ENCODE measurements at places on chromosomes 5 and 9.

DNA sequence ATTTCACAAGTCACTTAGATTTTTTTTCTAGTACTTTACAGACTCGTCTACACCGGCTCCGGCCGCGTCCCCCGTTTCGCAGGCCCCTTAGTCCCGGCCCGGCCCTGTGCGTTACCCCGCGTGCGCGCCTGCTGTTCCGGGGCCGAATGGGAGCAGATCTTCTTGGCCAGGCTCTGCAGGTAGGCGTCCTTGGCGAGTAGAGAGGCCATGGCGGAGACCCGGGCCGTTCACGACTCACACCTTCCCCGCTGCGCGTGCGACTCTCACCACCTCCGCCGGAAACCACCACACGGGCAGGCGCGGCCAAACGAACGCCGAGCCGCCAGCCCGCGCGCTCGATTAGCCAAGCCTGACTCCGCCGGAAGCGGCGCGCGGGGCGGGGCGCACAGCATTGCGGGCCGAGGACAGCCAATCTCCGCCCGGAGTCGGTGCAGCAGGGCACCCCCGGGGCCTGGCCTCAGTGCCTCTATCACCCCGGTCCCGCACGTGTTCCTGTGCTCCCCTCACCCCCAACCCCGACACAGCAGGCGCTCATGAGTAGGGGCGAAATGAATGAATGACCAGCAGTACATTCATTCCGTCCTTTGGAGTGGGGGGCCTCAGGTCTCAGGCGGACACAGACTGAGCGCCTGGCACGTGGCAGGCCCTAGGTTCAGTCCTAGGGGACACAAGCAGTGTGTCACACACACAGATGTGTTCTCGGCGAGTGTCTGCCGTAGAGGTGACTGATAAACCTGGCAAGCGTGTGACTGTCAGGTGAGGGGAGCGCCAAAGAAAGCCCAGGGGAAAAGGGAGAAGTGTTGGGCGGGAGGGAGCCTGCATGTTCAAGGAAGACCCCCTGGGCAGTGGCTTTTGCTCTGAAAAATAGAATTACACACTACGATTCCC lies at the start of gene SURF6:
Gene SURF6, minus strand, starts transcription at position 265 of the 888 bp plus-strand sequence. Its CDS starts 56 bp downstream, at position 209.
- peak; percentile 76 for DNase-seq

GRCh38 chr9:127216210-127216887 lies 48.2 kb upstream of the GARNL3 start:
- no peak for DNase-seq

DNA sequence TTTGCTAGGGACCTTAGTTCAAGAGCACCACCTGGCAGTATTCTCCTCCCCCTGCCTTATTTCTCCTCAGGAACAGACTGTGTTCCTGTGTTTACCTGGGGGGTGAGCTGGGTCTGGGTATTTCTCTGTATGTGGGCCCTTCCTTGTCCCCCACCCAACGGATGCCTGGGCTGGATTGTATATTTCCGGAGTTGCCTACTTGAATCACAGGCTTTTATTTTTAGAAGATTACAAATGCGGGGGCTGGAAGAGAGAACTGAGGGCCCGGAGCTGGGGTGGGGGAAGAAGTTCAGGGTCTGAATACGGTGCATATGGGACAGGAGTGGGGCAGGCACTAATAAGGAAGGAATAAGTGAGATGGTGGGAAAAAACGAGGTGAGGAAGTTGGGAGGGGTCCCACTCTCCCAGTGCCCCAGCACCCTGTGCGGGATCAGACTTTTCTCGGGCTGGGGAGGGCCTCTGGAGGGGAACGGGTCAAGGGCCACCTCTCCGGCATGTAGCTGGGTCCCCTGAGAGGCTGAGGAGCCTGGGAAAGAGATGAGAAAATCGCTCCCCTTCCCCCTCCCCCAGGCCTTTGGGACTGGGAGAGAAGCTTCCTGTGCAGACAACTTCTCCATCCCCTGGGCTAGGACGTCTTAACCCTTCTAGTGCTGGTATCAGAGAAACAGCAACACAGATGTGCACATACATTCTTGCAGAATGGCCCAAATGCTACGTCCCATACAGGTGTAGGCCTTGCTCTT lies 42.1 kb downstream of the PCDH1 start:
- DNase-seq = no peak

- no peak for DNase-seq
Observed at GRCh38 chr5:54311176-54311677, 854 bp upstream of the ARL15 start.

DNA sequence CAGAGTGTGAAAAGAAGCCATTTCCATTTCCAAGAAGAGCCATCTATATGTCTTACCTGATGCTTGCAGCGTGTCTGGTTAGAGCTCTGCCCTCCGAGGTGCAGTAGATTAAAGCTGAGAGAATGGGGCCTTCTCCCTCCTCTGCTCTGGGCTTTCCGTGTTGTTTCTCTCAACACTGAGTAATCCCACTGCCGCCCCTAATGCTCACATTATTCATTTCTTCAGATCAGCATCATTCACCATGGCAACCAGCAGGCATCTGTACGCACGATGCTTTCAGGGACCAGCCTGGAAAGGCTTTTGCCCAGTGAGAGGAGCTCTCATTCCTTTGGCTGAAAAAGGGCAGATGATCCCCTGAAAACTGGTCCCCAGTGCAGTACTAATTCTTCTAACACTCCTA lies 79.6 kb downstream of the CYFIP2 start:
- DNase-seq = no peak

GRCh38 chr5:114857941-114858551 lies 311.7 kb downstream of the TRIM36 start:
- DNase-seq = no peak

DNA sequence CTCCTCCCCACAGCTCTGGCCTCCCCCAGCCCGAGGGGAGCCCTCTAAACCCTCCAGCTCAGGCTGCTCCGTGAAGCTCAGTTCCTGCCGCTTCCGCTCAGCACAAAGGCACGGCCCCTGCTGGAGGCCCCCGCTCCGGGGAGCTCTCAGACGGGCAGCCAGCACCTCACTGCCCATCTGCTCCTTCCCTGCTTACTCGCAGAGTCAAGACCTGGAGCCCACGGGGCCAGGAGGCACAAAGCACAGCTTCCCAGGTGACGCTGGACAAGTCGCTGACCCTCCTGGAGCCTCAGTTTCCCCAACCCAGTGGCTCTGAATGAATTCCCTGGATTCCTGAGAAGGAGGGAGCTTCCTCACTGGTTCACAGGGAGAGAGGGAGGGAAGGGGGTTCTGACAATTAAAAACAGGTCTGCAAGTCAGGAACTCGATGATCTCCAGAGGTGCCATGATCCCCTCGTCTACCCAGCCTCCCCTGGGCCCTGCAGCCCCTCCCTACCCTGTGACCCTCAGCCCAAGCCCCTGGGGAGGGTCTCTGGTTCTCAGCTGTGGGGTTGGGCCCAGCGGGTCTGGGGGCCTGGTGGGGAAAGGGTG lies 36.2 kb downstream of the VAV2 start:
- no peak for DNase-seq

- no peak for DNase-seq
Observed at GRCh38 chr5:61808909-61809308, 476.9 kb downstream of the ZSWIM6 start.

- no peak for DNase-seq
Observed at GRCh38 chr5:22722491-22722890, 130.7 kb downstream of the CDH12 start.

- DNase-seq = no peak
Observed at GRCh38 chr5:128378632-128379031, 159.4 kb downstream of the FBN2 start.

DNA sequence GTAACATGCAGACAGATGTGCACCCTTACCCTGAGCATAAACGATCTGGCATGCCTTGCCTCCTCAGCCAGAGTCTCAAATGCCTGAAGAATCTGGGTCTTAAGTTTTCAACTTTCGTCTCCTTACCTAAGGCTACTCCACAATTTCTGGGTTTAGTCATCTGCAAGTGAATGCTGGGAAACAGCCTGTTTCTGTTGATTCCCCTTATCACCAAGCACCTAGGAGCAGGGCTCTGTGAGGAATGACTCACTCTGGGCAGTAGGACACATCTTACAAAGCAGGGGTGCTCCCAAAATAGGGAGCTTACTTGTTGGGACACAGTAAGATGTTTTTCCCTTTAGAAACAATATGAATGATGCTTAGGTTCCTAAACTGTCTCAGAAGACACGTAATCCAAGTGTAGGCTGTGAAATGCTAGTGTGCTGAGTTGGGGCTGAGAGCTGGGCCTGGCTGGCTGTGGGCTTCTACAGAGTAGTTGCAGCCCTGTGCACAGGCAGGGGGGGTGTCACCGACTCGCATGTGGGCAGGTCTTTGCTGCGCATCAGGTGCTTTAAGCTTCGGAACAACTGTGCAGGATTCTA lies 58.0 kb downstream of the DAP start:
- no peak for DNase-seq

GRCh38 chr9:131701789-131702337 lies 38.0 kb downstream of the RAPGEF1 start:
- no peak for DNase-seq

DNA sequence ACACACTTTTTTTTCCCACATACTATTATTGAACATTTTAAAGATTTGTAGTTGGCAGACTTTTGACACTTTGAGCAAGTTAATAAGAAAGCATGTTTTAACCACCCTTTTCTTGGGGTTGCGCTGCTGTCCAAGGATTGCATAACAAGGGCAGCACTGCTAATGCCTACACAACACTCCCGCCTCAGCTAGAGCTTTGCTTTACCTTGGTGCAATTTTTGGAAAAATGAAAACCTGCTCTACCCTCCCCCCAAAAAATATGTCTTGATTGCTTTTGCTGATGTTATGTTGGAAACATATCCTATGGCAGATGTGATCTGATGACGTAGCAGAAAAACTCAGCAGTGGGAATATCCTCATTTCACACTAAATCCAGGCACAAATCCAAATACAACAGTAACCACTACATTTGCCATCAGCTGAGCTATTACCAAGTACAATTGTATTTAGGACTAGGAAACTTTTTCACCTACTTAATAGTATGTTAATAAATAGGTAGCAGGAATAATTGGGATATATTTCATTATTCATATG lies 51.5 kb downstream of the UBE2R2 start:
- DNase-seq = no peak

DNA sequence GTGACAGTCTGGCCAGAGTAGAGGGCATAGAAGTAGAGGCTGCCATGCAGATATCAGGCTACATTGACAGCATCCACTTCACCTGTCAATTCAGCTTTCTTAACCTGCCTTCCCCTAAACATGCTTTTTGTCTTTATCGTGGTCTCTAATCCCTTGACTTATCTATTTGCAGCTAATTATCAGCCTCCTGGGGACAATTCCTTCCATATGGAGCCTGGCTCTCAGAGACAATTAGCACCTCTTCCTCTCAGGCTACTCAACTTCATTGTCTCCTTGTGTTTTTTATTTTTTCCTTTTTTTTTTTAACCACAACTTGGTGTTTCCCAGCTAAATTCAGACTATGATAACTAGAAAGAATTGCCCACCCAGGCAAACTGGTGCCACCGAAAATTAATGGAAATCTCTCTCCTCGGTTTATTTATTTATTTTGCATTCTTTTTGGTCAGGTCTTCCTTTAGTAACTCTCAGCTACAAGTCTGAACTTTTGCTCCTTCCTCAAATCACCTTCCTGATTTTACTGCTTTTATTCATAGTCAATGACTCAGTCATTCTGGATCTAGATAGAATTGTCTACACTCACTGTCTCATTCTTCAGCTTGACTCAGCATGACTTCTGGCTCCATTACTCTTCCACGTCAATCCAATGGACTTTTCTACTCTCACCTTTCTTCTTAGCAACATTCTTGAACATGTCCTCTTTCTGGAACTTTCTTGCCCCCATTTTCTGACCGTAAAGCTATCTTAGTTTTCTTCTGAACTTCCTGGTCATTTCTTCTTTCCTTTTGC lies 63.0 kb upstream of the BASP1 start:
- DNase-seq = no peak

DNA sequence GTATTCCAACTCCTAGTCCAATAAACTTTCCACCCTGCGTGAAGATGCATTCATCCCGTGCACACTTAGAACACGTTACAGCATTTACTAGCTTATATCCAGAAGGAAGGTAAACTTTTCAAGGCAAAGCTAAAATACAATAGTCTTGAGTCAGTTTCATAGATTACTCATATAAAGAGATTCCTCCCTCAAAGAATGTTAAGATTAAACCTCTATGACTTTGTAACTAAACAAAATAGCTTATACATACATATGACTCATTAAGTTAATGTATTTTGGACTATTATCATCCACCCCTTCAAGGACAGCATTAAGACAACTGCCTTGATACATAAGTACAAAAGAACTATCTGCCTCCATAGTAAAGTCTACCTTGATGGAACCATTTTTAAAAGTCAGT lies 36.1 kb downstream of the TLE1 start:
- DNase-seq = no peak

GRCh38 chr9:120030847-120031246 lies 549.1 kb downstream of the CDK5RAP2 start:
- no peak for DNase-seq

GRCh38 chr5:175131432-175131831 lies 312.6 kb downstream of the DRD1 start:
- DNase-seq = no peak

DNA sequence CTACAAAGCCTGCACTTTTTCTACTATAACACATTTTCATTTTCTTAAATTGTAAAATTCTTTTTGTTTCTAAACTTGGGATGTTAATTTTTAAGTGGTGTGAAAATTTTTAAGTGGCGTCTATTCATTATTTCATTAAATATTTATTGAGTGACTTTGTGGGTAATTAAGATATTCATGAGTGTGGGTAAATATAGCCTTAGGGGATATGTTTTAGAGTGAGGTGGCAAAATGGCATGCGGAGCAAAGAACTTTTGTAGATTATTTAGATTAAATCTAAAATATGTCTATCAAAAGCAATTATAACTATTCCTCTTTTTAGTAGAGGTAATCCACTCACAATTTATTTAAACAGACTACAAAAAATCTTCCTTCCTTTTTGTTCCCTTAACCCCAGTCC lies 188.4 kb downstream of the PCSK1 start:
- no peak for DNase-seq

GRCh38 chr5:42614509-42614908 lies 142.1 kb upstream of the CCDC152 start:
- DNase-seq = no peak

Data from DMS153 (cell line).